ENCODE measurements at places on chromosomes 2 and 18. TPM values are rescaled to one million over a fixed set of nuclear protein-coding genes. Genes with fewer than 3 reads are reported as not detected.

C2orf66 gene
- not detected for total RNA-seq

SH3BP4 gene
- total RNA-seq: 11.0 TPM

RAD51AP2 gene
- total RNA-seq: 0.32 TPM

EIF5B gene
- total RNA-seq: 40.7 TPM
